ENCODE measurements at places on chromosomes 5 and 9.

- DNase-seq, result no peak
Measured at GRCh38 chr9:136569526-136570148, 23.8 kb upstream of the NOTCH1 start.

GRCh38 chr9:112496074-112496722 lies 9.6 kb downstream of the KIAA1958 start:
- no peak for DNase-seq

- no peak for DNase-seq
Measured at GRCh38 chr9:37582548-37583157, 6.5 kb upstream of the FBXO10 start.

DNA sequence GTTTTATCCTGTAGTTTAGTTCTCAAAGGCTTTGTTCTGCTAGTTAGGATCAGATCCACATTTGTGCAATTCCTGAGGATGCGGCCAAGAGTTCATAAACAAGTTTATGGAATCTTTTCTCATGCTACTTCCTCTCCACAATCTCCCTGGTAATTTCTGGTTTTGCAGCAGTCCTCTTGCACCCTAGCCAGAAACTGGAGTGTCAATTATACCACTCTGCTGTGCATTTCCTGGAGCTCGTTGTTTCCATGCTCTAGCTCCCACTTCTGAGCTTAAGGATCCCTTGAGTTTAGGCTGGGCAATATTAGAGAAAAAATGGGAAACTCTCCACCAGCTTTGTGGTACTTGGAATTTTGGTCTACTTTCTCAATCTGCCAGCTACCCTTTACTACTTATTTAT lies 474.7 kb downstream of the DIRAS2 start:
- no peak for DNase-seq

Data from stimulated activated CD4-positive, alpha-beta T cell treated with anti-CD3 and anti-CD28 coated beads, Interleukin-2, amount 100 ng/mL, for 4 hours (primary cell).